ENCODE measurements at places on chromosomes 3 and 15.

- no peak for DNase-seq
Observed at GRCh38 chr3:189871418-189871817, 240.2 kb downstream of the TP63 start.

DNA sequence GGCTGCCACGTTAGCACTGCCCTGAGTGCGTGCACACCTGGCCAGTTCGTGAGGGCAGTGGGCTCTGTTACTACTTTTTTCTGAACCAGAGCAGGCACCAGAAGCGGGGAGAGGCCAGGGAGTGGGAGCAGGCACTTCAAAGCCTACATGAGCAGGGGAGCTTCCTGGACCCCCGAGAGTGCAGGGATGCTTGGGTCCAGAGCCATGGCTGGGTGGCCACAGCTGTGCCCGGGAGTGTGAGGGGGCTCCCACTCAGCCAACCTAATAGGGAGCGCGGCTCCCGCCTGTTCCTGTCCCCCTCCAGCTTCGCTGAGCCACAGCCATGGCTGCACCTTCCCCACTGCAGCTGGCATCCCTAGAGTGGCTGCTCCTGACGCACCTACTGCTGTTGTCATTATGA is 1423.3 kb downstream of the SI start:
- DNase-seq: no peak

DNA sequence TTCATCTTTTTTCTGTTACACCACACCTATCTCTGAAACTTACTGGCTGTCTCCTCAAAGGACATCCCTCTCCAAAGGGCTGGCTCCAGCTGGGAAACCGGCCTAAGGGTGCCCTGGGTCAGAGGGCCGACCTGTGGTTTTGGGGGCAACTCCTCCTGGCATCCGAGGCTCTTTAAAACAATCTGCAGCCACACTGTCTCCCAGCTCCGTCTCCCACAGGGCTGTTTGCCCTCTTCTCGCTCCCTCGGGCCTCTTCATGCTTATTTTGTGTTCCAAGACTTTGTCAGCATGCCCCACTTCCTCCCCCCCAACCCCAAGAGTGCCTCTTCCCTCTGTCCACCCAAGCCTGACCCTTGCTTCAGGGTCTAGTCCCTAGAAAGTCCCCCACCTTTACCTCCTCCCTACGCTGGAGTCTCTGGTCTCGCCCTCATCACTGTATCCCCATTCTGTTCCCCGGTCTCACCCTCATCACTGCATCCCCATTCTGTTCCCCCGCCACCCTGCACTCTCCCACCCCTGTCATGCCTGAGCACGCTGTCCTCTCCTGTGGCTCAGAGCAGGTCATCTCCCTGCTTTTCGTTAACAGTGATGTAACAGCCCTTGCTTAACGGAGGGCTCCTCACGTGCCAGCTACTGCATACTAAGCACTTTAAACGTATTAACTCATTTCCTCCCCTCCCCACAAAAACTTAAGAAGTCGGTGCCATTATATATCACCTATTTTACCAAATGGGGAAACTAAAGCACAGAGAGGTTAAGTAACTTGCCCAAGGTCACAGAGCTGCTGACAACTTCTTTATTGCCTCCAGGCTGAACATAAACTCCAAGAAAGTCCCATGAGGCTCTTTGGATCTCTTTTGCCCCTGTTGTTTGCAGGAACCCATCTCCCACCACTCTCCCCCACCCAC is 1.1 kb upstream of the CSK start:
- peak; percentile 52 for DNase-seq

DNA sequence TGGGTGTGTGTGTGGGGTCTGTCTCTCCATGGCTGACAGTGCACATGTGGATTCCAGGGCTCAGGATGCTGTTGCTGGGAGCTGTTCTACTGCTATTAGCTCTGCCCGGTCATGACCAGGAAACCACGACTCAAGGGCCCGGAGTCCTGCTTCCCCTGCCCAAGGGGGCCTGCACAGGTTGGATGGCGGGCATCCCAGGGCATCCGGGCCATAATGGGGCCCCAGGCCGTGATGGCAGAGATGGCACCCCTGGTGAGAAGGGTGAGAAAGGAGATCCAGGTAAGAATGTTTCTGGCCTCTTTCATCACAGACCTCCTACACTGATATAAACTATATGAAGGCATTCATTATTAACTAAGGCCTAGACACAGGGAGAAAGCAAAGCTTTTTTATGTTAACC is 10.5 kb downstream of the ADIPOQ start:
- DNase-seq: no peak

GRCh38 chr15:68634531-68634930 is 55.7 kb downstream of the CORO2B start:
- DNase-seq: no peak

DNA sequence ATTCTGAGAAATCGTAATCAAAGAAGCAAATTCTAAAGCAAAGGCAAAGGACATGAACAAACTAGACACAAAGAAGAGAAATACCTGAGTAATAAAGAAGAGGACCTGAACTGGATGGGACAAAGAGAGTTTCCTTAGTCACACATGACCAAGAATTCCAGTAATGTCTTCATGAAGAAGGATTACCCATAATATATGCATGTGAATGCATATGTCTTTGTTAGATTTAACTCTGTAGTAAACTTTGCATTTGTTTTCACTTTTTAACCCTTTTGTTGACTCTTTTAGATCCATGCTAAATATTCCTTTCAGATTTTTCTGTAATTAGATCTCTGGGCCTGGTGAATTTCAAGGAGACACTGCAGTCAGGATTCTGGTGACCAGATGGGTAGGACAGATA is 279.8 kb downstream of the ARRDC4 start:
- no peak for DNase-seq
